ENCODE measurements at places on chromosomes 13 and 19.

DNA sequence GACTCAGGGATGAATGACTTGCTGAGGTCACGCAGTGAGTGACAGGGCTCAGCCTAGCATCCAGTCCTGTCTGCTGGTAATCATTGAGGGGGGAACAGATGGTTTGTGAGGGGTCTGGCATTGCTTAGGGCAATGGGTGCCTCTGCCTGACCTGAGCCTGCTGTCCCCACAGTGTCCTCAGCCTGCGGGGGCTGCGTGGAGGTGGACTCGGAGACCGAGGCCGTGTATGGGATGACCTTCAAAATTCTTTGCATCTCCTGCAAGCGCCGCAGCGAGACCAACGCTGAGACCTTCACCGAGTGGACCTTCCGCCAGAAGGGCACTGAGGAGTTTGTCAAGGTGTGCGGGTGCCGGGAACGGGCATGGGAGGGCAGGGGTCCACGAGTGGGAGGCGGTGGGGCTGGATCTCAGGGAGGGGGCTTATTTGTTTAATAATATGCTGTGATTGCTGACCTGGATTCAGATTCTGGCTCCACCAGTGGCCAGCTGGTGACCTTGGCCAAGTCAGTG is 2.1 kb downstream of the SCN1B start:
- DNase-seq, result no peak

- no peak for DNase-seq
Observed at GRCh38 chr19:51107406-51108065, 673 bp downstream of the CTU1 start.

DNA sequence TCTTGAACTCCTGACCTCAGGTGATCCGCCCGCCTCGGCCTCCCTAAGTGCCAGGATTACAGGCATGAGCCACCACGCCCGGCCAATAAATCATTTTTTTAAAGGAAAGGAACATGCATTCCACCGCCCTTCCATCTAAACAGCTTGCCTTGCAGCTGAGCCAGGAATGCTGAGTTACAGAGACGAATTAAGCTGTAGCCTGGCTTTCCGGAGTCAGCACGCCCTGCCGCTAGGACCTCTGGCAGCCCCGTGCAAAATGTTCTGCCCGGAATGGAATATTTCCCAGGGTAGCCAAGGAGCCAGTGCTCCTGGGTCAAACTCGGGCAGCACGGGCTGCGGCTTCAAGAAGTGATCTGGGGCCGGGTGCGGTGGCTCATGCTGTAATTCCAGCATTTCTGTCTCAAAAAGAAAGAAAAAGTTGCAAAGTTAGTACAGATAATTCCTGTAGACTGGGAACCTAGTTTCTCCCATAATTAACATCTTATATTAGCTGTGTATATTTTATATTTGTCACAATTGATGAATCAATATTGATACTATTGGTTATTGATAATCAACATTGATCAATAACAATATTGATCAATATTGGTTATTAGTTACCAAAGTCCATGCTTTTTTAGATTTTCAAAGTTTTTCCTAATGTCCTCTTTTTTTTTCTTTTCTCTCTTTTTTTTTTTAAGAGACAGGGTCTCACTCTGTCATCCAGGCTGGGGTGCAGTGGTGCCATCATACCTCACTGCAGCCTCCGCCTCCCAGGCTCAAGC is 19.2 kb downstream of the ATCAY start:
- no peak for DNase-seq

DNA sequence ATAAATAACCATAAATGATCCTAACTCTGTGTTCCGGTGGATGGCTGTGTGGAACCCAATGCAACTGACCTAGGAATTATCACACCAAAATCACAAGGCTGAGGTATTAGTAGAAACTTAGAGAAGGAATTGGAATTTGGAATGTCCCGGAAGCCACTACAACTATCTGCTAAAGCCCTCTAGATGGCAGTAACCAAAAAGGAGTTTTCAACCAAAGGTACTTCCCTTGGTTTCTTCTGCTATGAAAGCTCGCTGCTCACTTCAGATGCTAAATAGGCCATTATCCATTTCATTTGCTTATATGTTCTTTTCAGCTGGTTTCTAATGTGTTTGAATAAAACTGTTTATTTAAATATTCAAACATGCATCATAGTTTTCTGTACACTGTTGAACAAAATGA is 1589.1 kb upstream of the SPRY2 start:
- DNase-seq, result no peak

GRCh38 chr13:97082461-97083207 is 88.4 kb upstream of the OXGR1 start:
- DNase-seq, result no peak

DNA sequence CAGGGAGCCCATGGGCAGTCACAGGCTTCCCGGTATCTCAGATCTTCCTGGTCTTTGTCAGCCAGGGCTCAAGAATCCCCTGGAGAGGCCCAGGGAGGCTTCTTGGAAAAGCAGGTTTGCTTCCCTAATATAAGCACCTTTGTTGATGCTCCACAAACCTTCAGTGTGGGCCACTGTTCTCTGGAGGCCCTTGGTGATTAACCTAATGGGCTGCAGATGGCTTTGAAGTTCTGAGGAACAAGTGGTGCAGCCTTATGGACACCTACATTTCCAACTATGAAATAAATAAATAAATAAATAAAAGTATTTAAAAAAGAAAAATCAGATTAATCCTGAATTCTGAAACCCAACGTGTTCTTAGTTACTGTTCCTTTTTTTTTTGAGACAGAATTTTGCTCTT is at the start of gene BSPH1:
Gene BSPH1 (minus strand): TSS at position 101 of the 400 bp plus-strand sequence. CDS start 89 bp downstream, at position 12.
- DNase-seq, result no peak

- DNase-seq, result no peak
Observed at GRCh38 chr19:39731685-39732084, 6.1 kb downstream of the CLC start.

DNA sequence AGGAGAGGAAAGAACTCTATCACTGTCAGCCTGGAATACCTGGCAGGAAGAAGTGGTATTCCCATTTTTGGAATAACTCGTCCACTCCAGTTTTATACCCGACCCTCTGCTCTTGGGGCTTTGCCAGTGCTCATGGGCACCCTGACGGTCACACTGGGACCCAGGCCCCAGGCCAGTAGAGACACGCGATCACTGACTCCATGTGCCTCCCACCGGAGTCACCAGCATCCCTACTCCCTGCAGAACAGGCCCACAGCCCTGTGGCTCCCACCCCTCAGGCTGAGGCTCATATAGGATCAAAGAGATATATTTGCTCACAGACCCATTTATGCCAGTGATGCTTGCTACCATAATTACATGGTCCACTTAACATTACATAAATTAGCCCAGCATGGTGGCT is 3.5 kb downstream of the GRTP1 start:
- DNase-seq, result no peak

DNA sequence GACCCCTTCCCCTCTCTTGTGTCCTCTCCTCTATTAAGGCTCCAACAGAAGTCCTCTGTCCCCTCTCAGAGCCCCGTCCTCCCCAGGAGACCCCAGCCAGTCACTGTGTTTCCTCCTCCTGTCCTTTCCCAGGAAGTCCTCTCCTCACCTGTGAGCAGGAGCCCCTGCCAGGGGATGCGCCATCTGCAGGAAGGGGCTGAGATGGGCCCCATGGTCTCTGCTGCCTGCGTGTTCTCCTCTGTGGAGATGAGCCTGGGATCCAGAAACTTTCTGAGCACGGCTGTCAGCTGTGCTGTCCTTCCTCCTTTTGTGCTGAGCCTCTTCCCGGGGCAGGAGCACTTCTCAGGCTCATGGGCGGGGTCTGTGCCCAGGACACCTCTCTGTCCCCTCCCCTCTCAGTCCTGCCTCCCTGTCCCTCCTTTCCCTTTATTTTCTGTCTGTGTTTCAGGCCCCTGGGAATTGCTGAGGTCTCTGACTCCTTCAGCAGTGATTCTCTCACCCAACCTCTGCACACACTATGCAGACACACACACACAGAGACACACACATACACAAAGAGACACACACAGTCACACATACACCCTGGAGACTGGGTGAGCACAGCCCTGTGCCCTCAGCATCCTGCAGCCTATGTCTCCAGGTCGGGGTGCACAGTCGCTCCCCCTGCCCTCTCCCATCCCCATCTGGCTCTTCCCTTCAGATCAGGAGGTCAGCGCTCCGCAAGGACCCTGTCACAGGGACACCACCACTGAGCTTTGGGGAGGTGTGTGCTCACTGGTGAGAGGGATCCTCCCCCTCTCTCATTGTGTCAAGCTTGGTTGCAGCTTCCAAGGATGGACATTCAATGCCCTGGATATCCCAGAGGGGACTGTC is at the start of gene CEACAM8:
Gene CEACAM8 (minus strand): TSS at position 308 of the 873 bp plus-strand sequence. CDS start 96 bp downstream, at position 212.
- DNase-seq, result no peak

DNA sequence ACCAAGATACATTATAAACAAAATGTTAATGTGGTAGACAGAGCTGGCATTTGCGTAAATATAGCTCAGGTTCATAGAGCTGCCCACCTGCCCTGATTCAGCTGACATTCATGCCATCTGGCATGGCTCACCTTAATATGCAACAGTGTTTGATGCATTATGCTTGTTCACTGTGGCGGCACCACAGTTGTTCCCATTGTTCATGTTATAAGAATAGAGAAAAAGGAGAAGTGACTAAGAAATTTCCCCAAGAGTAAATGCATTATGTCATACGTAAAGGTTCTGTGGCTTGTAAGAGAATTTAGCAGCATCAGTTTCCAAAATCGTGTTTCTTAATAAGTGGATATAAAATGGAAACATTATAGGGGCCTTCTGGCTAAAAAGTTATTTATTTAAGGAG is 4.5 kb downstream of the CCNA1 start:
- DNase-seq, result no peak

- no peak for DNase-seq
Observed at GRCh38 chr13:108470921-108471320, 158.5 kb upstream of the MYO16 start.
